ENCODE measurements at places on chromosomes 7 and 10. TPM values are rescaled to one million over a fixed set of nuclear protein-coding genes. Genes with fewer than 3 reads are reported as not detected.

GPR26 gene
- total RNA-seq = not detected

- DNase-seq = no peak
Observed at GRCh38 chr10:102635377-102635776, 8.9 kb upstream of the TRIM8 start.

- DNase-seq = no peak
Observed at GRCh38 chr7:91407942-91408341, 143.7 kb downstream of the FZD1 start.

DNA sequence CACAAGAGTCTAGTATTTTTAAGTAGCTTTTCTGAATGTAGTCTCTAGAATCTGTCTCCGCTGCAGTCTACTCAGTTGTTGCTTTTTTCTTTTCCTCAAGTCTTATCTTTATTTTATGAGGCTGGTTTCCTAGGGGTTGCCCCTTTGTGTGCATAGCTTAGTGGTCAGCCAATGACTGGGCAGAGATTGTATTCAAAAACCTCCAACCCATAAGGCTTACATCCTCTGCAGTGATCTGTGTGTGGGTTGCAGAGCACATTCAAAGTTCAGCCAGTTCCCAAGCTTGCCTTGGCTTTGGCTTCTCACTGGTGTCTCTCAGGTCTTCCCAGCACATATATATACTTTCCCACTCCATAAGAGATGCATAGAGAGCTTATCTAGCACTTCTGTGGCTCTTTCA is 160.0 kb upstream of the TCF7L2 start:
- no peak for DNase-seq

DNA sequence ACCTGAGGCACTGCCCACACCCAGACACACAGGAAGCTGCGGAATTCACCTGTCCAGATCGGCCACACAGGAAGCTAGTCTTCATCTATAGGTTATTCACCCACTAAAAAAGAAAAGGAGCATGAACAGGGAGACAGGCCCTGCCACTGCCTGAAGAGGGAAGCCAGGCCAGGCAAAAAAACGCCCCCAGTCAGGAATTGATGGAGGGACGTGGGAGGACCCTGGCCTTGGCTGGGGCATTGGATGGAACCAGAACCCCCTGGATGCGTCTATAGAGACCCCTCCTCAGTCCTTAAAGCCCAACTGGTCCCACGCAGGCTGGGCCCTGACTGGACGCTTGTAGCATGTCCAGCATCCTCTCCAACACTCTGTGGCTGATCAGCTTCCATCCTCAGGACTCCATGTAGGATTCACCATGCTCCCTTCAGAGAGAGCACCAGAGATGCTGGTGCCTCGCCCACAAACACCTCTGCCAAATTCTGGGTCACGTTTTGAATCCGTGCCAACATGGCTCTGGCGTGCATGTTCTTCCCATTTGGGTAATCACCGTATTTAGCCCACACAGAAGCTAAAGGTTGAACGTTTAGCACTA is 259.3 kb upstream of the TCERG1L start:
- no peak for DNase-seq

Measured in lung microvascular endothelial cell (primary cell).